ENCODE measurements at places on chromosomes 5 and 9.

DNA sequence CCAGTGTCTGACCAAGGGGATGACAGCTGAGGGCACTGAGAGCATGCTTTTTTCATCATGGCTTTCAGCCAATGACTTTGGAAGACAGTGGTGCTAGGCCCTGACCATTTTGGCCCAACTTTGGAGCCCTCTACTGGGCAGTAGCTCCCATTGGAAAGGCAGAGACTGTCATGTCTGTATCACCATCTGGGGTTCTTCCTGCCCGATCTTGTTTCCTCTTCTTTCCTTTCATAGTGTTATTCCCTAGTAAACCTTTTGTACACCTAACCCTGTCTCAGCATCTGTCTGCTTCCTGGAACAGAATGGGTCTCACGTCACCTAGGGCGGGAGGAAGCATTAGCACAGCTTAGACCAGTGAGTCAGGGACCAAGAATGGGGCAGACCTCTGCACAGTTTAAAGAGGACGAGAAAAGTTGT, 97.4 kb upstream of the MAST4 start:
- no peak for DNase-seq

DNA sequence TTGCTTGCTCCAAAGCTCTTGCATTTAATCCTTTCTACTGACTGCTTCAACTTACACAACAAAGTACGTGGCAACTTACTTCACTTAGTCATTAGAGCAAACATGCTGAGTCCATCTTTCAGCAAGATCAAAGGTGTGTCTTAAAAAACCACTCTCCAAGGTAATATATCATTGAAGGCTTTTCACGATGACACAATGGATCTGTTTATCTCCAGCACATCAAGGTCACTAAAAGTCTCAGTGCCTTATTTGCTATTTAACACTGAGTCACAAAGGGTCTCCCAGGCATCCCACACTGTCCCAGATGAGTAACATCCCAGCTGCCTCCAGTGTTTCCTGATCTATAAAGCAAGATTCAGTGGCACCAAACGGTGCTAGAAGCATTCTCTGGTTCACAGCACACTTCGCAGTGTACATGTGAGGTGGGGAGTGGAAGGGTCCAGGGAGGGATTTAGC, 3.7 kb upstream of the CLK4 start:
- DNase-seq = no peak

GRCh38 chr9:117135501-117136098, 279.3 kb downstream of the ASTN2 start:
- DNase-seq = no peak

GRCh38 chr5:17129093-17129849, 88.2 kb upstream of the BASP1 start:
- no peak for DNase-seq

DNA sequence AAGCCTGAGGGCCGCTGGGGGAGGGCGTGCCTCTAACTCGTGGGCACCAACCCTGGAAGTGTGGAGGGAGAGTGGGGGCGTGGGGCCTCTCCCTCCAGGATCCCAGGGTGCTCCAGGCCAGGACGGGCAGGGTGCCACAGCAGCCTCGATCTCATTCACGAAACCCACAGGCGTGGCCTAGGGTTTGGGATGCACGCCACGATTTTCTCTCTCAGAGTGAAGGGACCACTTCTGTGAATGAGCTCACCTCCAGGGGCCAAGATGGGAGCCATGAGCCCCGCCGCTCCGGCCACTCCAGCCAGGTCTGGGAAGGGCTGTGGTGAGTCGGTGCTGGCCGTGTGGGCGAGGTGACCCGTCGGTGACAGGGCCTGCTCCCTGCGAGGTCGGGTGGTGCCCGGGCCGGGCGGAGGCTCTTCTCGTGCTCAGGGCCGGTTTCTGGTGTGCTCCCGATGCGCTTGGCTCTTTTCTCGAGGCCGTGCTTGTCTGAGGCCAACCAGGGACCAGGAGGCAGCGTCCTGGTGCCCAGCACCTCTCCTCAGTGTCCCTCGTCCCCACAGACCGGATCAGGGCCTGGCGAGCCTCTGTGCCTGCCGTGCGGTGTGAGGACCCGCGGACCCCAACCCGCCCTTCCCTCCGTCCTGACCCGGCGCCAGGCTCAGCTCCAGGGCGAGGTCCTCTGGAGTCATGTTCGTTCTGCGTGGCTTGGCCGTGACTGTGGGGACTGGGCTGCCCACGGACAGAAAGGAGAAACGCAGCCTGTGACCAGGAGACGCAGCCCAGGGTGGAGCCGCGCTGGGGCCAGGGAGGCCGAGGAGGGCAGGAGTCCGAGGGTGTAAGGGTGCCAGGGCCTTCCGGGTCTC, 31.0 kb downstream of the TPPP start:
- no peak for DNase-seq

GRCh38 chr5:55973296-55973695, 21.5 kb downstream of the IL6ST start:
- DNase-seq = no peak

DNA sequence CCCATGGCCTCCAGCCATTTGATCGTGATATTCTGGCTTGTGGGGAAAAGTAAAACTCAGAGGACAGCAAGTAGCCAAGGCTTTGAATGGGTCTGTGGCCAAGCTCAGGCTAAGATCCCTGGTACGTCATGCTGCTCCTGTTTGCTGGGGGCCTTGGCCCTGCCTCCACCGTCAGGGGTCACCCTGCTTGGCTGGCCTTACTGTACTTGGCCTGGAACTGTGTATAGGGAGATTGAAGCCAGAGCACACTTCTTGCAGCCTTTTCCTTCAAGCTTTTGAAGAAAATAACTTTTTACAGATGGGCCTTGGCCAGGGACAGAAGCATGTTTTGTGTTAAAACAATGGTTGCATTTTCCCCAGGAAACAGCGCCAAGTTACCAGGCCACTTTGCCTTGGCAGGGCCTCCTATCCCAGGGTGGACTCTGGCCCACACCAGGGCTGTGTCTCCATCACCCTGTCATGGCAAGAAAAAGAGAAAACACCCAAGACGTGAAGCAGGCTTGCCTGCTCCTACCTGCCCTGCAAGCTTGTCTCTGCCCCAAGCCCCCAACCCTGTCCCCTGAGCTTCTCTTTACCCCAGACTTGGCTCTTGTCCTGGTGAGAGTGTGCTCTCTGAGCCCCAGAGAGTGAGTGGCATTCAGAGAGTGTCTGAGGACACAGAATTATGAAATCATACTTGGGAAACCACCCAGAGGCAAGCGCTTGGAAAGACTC, 286.9 kb downstream of the GADD45G start:
- no peak for DNase-seq

GRCh38 chr5:112149727-112150126, 269.4 kb downstream of the EPB41L4A start:
- no peak for DNase-seq

DNA sequence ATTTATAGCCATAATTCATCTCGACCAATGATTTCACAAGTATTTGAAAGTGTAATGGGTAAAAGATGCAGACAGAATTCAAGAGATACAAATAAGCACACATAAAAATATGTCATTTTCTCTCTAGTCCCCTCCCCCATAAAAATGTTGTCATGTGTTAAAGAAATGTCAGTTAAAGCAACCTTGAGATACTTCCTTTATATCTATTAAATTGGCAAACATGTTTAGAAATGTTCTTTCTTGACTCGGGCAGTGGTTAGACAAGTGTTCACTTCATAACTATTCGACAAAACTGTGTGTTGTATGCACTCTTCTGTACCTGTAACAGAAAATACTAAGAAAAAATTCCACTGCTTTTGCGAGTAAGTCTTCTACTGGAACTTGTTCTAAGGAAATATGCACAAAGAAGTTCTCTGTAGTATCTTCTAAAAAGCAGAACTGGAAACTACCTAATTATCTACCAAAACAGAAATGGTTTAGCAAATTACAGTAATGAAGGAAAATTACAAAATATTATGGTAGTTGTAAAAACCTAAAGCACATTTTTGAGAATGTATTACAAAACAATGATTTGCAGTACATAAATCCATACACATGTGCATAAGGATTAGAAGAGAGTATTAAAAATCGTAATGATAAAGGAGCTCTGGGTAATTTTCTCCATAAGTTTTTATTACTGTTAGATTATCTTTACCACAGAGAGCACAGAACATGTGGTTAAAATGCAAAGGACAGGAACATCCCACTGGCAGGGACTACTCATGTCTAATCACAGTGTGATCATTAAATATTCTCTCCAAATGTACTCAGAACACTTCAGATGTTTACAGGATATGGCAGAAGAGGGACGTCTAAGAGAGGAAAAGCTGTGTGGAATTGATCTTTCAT, 35.9 kb downstream of the FBXW2 start:
- no peak for DNase-seq

DNA sequence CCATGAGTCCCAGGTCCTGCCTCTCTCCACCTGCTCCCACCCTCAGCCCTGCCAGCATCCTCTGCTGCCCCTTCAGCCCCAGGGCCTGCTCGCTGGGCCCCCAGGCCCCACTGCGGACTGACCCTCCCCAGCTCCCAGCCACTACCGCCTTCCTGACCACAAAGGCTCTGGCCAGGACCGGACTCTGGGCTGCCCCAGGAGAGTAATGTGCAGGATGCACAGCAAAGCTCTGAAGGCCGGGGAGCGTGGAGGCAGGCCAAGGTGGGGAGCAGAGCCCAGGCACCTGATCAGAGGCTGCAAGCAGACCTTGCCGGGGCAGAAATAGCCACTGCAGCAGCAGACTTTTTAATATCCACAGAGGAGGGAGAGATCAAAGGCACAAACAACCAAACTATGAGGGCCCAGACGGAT, 27.9 kb downstream of the IPPK start:
- no peak for DNase-seq

GRCh38 chr5:36017004-36017403, 25.8 kb upstream of the UGT3A1 start:
- no peak for DNase-seq

DNA sequence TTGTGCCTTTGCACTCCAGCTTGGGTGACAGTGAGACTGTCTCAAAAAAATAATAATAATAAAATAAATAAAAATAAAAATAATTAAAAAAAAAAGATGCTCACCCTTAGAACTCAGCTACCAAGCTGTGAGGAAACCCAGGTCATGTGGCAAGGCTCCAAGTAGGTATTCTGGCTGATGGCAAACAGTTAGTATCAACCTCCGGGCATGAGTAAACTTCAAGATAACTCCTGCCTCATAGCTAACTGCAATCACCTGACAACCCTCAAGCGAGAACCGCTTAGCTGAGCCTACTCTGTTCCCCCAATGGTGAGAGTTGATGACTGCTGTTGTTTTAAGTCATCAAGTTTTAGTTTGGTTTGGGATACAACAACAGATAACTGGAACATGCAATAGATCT, 6.1 kb upstream of the SLC44A1 start:
- no peak for DNase-seq

GRCh38 chr5:109816732-109817131, 127.0 kb downstream of the MAN2A1 start:
- DNase-seq = no peak

DNA sequence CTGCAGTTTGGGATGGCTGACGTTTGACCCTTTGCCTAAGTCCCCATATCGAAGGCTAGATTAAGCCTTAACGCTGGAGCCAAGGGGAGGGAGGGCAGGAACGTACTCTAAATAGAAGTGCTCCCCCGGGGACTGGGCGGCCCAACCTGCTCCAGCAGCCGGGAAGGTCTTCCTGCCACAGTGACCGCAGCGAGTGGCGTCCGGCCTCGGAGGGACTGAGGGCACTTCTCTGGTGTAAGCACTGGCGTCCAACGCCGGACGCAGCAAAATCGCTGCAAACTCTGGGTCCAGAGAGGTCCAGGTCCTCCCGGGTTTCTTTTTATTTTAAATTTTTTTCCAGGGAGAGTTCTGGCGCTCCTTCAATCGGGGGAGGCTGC, 505 bp upstream of the ACER2 start:
- DNase-seq = peak; percentile 4

- peak; percentile 41 for DNase-seq
Observed at GRCh38 chr5:146213210-146213826, 9.9 kb downstream of the RBM27 start.

GRCh38 chr5:111197523-111197922, 26.7 kb upstream of the CAMK4 start:
- DNase-seq = no peak

All from A549 (cell line).